ENCODE measurements at places on chromosomes 2 and 18.

GRCh38 chr18:75533950-75534349 lies 106.4 kb upstream of the SMIM21 start:
- DNase-seq = no peak

- peak; percentile 57 for DNase-seq
These were observed 201.8 kb downstream of the ZFP36L2 start for GRCh38 chr2:43024515-43025011.

DNA sequence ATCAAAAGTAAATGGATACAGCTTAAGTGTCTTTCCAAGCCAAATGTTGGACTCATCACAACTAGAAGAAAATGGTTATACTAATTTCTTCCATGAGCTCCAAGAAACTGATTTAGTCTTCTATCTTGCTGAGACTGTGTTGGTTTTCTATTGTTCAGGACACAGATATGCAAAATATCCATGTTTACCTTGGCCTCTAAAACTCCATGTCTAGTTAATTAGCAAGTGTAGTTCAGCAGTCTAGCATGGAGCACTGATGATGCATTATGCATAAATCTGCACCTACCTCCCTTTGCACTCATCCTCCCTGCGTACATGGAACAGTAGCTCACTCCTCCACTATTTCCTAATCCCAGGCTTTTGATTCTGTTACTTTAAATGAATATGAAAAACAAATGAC lies 731.4 kb upstream of the CHAC2 start:
- DNase-seq = no peak

GRCh38 chr2:187976259-187976985 lies 315.3 kb upstream of the GULP1 start:
- no peak for DNase-seq

DNA sequence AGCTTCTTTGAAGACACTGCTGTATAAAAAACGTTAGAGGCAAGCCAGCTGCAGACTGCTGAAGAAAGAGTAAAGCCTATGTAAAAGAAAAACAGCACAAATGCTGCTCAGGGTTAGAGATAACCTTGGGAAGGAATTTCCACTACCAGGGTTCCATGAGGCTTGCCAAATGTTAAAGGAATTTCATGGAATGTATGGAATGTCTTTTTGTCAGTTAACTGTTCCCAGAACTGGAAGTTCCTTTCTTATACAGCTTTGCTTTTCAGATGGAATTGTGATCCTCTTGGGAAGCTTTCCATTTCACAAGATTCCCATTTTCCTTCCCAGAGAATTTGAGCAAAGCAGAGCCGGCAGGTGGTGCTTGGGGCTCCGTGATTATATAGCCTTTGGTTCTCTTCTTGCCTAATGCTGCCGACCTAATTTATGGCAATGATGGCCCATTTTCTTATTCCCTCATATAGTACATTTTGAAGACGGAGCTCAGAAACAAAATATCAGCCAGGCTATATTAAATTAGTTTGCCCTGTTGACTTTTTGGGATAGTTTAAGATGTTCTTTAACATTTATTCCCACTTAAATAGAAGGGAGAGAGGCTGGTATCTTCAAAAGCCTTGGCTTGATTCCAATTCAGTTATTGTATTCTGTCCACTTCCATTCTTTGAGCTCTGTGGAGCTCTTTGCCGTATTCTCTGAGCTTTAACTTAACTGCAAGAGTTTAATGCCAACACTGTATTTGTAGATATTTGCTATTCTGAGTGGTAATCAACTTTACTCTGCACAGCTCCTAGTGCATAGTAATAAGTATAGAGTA lies 162.3 kb downstream of the PHLPP1 start:
- no peak for DNase-seq

DNA sequence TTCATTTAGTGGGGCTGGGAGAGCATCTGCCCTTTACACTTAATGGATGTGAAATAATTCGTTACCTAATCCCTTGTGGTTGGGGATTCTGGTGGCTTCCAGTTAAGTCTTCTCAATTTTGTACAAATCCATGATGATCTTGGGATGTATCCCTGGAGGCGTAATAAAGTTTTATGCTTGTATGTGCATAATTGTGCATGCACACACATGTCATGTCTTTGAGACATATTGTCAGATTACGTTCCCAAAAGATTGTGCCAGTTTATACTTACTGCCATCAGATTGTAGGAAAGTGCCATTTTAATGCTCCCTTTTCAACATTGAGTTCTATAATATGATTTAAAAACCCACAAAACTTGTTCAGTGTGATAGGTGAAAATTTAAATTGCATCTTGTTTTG lies 60.8 kb downstream of the CHRNA1 start:
- DNase-seq = no peak

DNA sequence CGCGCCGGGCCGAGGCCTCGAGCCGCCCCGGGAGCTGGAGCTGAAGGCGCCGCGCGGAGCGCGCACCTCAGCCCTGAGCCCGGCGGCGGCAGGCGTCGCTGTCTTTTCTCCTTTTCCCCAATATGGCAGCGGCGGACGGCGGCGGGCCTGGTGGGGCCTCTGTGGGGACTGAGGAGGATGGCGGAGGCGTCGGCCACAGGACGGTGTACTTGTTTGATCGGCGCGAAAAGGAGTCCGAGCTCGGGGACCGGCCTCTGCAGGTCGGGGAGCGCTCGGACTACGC lies 369 bp downstream of the SMCHD1 start:
- no peak for DNase-seq

- DNase-seq = no peak
These were observed 603.2 kb upstream of the ID2 start for GRCh38 chr2:8078705-8079104.

GRCh38 chr2:232432598-232433184 lies 23.3 kb upstream of the ALPI start:
- no peak for DNase-seq

- DNase-seq = no peak
These were observed 93.3 kb upstream of the PPP1CB start for GRCh38 chr2:28658369-28658768.

- no peak for DNase-seq
These were observed 543.5 kb upstream of the SPHKAP start for GRCh38 chr2:228725031-228725430.

DNA sequence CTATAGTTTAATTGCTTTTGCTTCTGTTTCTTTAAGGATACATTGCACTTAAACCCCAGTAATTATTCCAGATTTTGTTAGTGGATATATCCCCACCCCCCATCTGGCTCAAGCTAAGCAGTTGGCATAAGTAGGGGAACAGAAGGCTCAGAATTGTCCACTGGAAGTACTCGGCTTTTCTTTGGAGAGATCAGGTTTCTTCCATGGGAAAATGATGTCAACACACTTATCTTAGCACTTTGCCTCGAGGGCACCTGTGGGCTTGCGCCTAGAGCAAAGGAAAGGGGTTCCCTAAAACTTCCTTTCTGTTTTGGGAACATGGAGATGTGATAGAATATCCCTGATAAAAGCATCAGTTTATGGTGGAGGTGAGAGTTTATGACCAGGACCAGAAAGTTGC lies 130.6 kb downstream of the FMNL2 start:
- DNase-seq = no peak

GRCh38 chr2:51638811-51639210 lies 606.9 kb upstream of the NRXN1 start:
- DNase-seq = no peak

- no peak for DNase-seq
These were observed 331.1 kb downstream of the PTPRM start for GRCh38 chr18:7898181-7898580.

GRCh38 chr2:16279201-16279570 lies 338.8 kb downstream of the MYCN start:
- no peak for DNase-seq

DNA sequence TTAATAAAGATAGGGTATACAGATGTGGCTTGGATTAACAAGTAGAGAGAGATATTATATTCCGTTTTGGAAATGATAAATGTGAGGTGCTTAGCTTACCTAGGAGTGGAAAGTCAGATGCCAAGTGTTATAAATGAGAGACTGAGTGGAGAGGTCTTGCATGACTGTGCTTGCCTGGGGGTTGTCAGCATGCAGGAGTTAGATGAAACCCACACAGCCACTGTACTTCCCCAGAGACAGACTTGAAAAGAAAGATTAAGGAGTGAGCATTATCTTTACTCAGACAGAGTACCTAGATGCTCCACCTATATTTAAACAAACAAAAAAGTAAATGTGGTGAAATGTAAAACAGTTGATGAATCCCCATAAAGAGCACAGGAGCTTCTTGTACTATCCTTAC lies 482.7 kb downstream of the RIT2 start:
- DNase-seq = no peak

DNA sequence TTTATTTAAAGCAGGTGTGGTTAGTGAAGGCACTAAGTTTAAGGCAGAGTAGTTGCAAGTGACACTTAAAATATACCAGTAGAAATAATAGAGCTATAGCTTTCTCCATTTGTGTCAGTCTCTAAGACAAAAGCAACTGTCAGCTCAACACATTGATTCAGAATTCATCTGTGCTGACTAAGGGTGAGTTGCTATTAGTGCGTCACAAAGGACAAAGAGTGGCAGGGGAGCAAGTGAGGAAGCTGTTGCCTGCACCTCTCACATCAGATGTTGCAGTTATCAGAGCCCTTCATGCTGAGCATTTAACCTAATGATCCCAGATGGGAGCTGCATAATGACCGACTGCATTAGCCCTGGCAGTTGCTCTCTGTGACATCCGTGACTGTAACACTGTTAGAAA lies 138.6 kb downstream of the DTNA start:
- no peak for DNase-seq

GRCh38 chr2:11983870-11984269 lies 237.4 kb downstream of the LPIN1 start:
- no peak for DNase-seq

GRCh38 chr2:26453421-26454329 lies 24.2 kb downstream of the OTOF start:
- no peak for DNase-seq

- no peak for DNase-seq
These were observed 94.6 kb downstream of the MC4R start for GRCh38 chr18:60277855-60278480.

DNA sequence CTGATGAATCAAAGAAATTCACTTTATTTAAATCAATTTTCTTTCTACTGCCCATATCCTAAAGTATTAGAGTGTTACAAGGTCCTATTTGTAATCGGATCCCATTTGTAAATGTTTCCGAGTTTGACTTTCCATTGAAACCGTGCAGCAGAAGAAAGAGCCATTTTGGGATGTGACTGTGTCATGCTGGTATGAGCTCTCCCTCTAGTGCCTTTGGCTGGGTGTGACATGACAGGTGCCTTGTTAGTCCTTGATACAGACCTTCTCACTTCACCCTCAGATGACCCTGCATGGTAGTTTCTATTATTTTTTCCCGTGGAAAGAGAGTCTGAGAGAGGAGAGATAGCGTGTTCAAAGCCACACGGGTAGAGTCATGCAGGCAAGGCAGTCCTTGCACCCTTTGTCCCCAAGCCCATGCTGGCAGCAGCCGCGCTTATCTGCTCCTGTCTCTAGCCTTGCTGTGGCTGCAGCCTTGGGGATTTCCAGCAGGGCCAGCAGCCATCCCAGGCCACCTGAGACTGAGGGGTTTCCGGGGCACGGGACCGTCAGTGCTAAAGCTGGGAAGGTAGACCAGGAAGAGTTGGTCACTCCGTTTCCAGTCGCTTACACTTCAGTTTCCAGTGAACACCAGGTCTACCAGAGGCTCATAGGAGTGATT lies 21.4 kb downstream of the CHMP1B start:
- no peak for DNase-seq

DNA sequence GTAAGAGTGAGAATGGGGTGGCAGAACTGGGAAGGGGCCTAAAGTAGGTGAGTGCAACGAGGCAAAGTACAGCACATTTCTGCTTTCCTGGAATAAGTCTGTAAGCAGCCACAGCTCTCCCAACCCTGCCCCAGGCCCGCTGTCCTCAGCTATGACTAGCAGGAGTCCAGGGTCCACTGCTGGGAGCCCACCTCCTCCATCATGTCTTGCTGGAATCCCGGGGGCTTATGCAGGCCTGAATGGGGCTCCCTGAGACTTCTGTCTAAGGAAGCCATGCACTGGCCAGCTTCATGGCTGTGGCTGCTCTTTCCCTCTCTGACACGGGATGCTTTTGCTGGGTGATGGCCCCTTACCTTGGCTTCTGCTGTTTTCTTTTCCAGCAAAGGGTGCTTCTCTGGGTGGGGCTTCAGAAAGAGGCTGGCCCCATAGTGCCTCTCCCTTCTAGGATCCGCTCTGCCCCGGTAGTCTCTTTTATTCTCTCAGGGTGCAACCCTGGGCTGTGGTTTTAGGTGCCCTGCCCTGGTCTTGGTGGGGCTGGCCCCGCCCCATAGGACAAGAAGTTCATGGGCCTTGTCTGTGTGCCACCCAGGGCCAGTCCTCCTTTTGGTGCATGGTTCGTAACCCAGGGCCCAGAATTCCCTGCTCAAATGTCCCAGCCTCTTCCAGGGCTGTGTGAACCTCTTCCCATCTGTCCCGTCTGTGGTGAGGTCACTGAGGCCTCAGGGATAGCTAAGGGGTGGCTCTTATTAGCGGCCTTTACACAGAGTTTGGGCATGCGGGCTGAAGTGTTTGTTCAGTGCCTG lies 33.8 kb upstream of the POLE4 start:
- DNase-seq = no peak

DNA sequence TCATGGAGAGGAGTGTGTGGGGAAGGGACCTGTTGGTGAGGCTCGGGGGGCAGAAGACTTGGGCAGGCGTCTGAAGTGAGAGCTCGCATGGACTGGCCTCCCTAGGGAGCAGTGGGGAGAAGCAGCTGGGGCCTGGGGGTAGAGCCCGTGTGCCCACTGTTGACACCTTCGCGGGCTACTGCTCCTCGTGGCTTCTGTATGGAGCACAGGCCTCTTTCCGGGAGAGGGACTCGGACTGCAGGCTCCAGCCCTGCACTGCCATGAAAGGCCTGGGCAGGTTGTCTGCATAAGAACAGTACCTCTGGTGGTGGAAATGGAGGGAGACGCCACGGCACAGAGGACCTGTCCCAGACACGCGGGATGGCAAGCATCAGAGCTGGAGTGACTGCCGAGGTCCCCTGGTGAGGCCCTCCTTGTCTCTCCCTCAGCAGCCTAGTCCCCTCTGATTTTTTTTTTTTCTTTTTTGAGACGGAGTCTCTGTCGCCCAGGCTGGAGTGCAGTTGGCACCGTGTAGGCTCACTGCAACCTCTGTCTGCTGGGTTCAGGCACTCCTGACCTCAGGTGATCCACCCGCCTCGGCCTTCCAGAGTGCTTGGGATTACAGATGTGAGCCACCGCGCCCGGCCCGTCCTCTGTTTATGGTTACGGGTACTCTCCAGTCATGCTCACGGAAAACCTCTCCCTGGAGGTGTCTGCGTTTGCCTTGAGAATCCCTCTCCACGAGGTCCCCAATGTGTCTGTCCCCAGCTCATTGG lies 44.7 kb upstream of the PTMA start:
- no peak for DNase-seq

DNA sequence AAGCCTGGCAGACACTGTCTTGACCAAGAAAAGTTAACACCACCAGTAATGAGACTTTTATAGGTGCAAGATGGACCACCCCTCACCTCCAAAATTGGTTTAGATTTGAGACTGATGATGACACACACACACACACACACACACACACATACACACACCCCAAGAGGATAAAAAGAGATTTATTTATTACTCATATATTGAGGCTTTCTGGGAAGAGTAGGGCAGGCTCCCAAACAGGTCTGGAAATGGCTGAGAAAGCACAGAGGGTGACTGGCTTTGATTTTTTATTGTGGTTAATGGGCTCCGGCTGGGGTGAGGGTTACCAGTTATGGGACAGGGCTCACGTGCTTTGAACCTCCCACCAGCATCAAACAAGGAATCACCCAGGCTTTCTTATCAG lies 54.2 kb upstream of the ADAM23 start:
- DNase-seq = no peak

All from activated CD4-positive, alpha-beta T cell treated with anti-CD3 and anti-CD28 coated beads for 48 hours (primary cell).